ENCODE measurements at places on chromosomes 1 and 21. TPM values are rescaled to one million over a fixed set of nuclear protein-coding genes. Genes with fewer than 3 reads are reported as not detected.

DDAH1 gene
- polyA plus RNA-seq, result 15.5 TPM

EVA1C gene
- 8.2 TPM for polyA plus RNA-seq

NID1 gene
- polyA plus RNA-seq, result 61.1 TPM

TMEM51 gene
- polyA plus RNA-seq, result 35.9 TPM

AUNIP gene
- polyA plus RNA-seq, result 0.74 TPM

TMIGD3 gene
- 53.8 TPM for polyA plus RNA-seq

KLF17 gene
- 0.37 TPM for polyA plus RNA-seq

SLC44A3 gene
- polyA plus RNA-seq, result 21.0 TPM

LCE1B gene
- polyA plus RNA-seq, result not detected

SLC19A2 gene
- polyA plus RNA-seq, result 19.2 TPM

SPRR2A gene
- polyA plus RNA-seq, result not detected

RFX5 gene
- polyA plus RNA-seq, result 37.9 TPM
